A549 treated with DMSO at 1 μM for 4 hours (cell line): ENCODE measurements at places on chromosomes 16 and 17. TPM values are rescaled to one million over a fixed set of nuclear protein-coding genes. Genes with fewer than 3 reads are reported as not detected.

Gene NEUROD2
- not detected in 5 replicates for total RNA-seq

Gene RNF112
- 0.21 to 0.92 TPM (median 0.52 TPM) in 5 replicates for total RNA-seq

Gene ETV4
- 43.0 to 50.1 TPM (median 48.1 TPM) in 5 replicates for total RNA-seq

Gene CDRT4
- 0.61 to 1.5 TPM (median 0.66 TPM) in 5 replicates for total RNA-seq

Gene MAP1LC3B
- total RNA-seq: 75.6 to 88.3 TPM (median 87.4 TPM) in 5 replicates

Gene MGAT5B
- total RNA-seq: 20.2 to 25.7 TPM (median 22.8 TPM) in 5 replicates

Gene HMOX2
- total RNA-seq: 51.0 to 60.9 TPM (median 56.8 TPM) in 5 replicates

Gene GNG13
- total RNA-seq: not detected in 5 replicates

Gene PCYT2
- total RNA-seq: 14.0 to 16.6 TPM (median 15.6 TPM) in 5 replicates

Gene SALL1
- 0.10 to 0.42 TPM (median 0.21 TPM) in 5 replicates for total RNA-seq

Gene PDE6G
- 1.8 to 2.6 TPM (median 2.5 TPM) in 5 replicates for total RNA-seq

Gene FBXW10
- total RNA-seq: 0.95 to 1.6 TPM (median 1.2 TPM) in 5 replicates

Gene WNT3
- 4.3 to 6.4 TPM (median 5.9 TPM) in 5 replicates for total RNA-seq

Gene EFCAB13
- total RNA-seq: 1.5 to 3.9 TPM (median 2.3 TPM) in 5 replicates

Gene KCNH6
- not detected in 5 replicates for total RNA-seq

Gene C16orf92
- total RNA-seq: not detected in 5 replicates

Gene MIEF2
- 5.7 to 11.0 TPM (median 9.2 TPM) in 5 replicates for total RNA-seq

Gene TPSD1
- not detected in 5 replicates for total RNA-seq

Gene CLTC
- total RNA-seq: 197 to 247 TPM (median 217 TPM) in 5 replicates

Gene RNF213
- total RNA-seq: 52.7 to 80.5 TPM (median 77.1 TPM) in 5 replicates

Gene GPRC5C
- 61.8 to 88.6 TPM (median 75.6 TPM) in 5 replicates for total RNA-seq

Gene CCL7
- total RNA-seq: 0.29 to 0.50 TPM (median 0.45 TPM) in 5 replicates

Gene DNASE1L2
- 0.63 to 1.3 TPM (median 1.2 TPM) in 5 replicates for total RNA-seq

Gene ZPBP2
- not detected in 5 replicates for total RNA-seq

Gene CD300LB
- total RNA-seq: 0.07 to 0.12 TPM in 2 of 5 replicates, not detected in the others

Gene SLC16A11
- total RNA-seq: not detected in 5 replicates

Gene UBN1
- 26.9 to 31.5 TPM (median 30.2 TPM) in 5 replicates for total RNA-seq

Gene ANKRD40CL
- total RNA-seq: not detected in 5 replicates

Gene TLCD3B
- total RNA-seq: 0.31 to 0.68 TPM (median 0.43 TPM) in 5 replicates

Gene WNT9B
- total RNA-seq: not detected in 5 replicates

Gene HEXIM1
- 48.8 to 56.1 TPM (median 51.9 TPM) in 5 replicates for total RNA-seq

Gene CCNF
- 22.1 to 27.6 TPM (median 23.0 TPM) in 5 replicates for total RNA-seq

Gene TOP2A
- total RNA-seq: 197 to 286 TPM (median 260 TPM) in 5 replicates

Gene CCL16
- total RNA-seq: not detected in 5 replicates

Gene COX11
- 85.0 to 151 TPM (median 91.1 TPM) in 5 replicates for total RNA-seq

Gene NXN
- total RNA-seq: 24.8 to 28.3 TPM (median 26.0 TPM) in 5 replicates

Gene PYY
- 0.17 TPM in 1 of 5 replicates, not detected in the others for total RNA-seq

Gene TBC1D3C
- total RNA-seq: 0.06 TPM in 1 of 5 replicates, not detected in the others

Gene SULT1A4
- 33.6 to 40.4 TPM (median 34.5 TPM) in 5 replicates for total RNA-seq

Gene TSPAN10
- 4.4 to 6.3 TPM (median 5.9 TPM) in 5 replicates for total RNA-seq

Gene KRTAP4-6
- not detected in 5 replicates for total RNA-seq
